ENCODE measurements at places on chromosomes 2 and 18.

DNA sequence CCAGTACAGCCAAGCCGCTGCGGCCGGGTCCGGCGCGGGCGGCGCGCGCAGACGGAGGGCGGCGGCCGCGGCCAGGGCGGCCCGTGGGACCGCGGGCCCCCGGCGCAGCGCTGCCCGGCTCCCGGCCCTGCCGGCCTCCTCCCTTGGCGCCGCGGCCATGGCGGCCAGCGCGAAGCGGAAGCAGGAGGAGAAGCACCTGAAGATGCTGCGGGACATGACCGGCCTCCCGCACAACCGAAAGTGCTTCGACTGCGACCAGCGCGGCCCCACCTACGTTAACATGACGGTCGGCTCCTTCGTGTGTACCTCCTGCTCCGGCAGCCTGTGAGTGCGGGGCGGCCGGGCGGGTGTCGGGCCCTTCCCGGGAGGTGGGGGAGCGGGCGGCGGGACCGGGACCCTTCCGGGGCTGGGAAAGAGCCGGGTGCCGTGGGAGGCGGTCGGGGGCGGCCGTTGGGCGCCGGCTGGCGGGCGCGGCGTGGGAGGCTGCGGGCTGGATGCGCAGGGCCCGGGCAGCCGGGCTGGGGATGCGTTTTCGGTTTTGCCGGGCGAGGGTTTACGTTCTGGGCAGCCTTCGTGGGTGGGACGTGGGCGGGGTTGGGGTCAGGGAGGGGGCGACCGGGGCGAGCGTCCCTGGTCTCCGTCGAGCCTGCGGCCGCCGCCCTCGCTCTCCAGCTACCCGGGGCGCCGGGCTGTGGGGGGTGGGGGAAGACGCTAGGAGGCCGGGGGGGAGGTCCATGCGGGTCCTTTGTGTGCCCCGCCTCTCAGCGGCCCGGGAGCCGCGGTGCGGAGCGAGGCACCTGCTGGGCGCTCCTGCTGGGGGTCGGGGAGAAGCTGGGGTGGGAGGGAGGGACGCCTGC lies 537 bp downstream of the AGFG1 start:
- DNase-seq: peak; percentile 27

GRCh38 chr2:69570474-69570873 lies 73.1 kb downstream of the AAK1 start:
- no peak for DNase-seq

DNA sequence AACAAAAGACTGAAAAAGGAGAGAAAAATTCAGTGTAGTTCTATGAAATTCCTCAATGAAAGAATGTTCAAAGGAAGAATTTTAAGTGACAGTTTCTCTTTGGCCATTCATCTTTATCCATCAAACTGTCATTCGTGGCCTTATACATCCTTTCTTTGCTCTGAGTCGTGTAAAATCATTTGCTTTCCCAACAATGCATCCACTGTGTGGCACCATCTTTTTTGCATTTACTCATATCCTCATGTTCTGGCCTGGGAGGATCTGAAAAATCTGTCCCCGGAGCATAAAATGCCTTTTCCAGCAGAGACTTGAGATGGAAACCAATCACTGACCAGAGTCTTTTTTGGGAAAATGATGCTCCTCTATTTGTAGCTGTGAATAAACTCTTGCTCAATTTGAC lies 240.3 kb upstream of the ETAA1 start:
- no peak for DNase-seq

DNA sequence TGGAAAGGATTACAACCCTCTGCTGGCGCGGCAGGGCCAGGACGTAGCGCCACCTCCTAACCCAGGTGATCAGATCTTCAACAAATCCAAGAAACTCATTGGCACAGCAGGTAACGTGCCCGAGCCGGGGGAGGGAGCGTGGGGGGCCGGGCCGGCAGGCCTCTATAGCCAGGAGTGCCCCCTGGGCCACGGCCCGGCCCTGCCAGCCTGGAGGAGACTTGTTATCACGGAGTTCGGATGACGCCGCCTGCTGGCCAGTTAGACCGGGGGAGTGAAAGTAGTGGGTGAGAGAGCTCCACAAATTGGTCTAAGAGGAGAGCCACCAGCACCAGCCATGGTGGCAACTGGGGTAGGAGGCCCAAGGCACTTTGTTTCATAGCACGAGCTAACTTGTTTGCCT lies 8.6 kb upstream of the TMEM214 start:
- DNase-seq: no peak

All from Ammon's horn (tissue), 1 donor.